ENCODE measurements at places on chromosomes 13 and 19.

GRCh38 chr19:12721656-12722565 lies 1.8 kb downstream of the TNPO2 start:
- DNase-seq: no peak

- DNase-seq: no peak
Observed at GRCh38 chr19:19510432-19510831, 4.9 kb downstream of the TSSK6 start.

GRCh38 chr13:113098162-113098732 lies 7.3 kb upstream of the F7 start:
- DNase-seq: no peak

GRCh38 chr19:31255174-31255799 lies 93.9 kb downstream of the TSHZ3 start:
- no peak for DNase-seq

DNA sequence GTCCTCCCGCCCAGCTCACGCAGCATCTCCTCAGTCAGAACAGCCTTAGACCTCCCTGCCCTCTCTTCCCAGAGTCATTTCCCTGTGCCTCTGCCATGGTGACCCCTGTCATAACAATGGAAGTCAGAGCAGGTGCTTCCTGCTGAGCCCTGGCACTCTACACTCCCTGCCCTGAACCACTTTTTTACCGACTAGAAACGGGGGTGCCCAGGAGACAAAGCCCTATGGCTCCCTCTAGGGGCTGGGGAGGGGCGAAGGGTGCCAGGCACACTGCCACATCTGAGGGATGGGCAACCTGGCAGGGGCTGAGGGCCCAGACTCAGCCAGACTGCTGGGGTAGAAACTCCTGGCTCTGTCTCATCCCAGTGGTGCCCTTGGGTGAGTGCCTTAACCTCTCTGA lies 16.4 kb downstream of the ZNF574 start:
- no peak for DNase-seq

DNA sequence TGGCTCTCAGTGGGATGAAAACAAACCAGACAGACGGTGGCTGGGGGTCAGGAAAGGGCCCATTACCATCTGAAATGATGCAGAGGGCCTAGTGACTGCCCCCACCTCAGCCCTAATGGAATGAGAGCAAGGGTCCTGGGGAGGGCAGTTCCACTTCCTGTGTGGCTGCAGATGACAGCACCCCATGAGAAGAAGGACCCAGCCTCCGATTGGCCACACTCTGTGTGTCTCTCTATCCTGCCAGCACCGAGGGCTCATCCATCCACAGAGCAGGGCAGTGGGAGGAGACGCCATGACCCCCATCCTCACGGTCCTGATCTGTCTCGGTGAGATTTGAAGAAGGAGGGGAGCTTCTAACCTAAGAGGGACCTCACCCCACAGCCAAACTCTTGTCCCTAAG lies 498 bp downstream of the LILRB1 start:
- no peak for DNase-seq

DNA sequence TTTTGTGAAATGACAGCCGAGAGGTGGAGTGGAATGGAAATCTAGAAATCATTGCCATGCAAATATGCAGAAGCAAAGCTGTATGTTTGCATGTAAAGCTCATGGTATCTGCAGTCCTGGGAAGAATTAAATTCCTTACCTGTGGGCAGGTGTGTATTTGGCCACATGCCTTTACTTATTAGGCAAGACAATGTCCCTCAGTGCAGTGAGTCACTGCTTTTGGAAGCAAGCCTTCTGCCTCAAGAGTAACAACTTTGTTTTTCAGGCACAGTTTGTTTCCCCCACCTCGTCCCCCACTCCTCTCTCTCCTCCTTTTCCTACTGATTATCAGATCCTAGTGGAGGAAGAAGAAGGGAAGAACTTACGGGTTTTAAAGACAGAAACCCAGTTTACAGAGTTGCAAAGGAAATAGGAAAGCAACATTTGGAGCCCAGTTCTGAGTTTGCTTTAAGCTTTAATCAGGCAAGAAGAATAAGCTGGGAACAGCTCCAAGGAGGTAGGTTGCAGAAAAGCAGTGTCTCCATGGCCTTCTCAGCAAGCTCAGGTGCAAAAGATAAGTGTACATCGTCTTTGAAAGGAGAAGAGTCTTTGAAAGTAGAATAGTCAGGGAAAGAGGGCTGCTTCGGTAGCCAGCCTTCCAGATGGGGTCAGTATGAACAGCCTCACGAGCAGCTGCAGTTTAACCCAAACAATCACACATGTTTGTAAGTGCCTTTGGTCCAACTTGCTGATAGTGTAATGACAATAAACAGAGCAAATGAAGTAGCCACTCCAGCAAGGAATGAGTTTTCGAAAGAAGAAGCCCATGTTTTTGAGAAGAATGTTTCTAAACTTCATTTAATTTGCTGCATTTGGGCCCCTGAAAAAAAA lies 190.1 kb downstream of the KLF5 start:
- DNase-seq: no peak

GRCh38 chr13:103391936-103392335 lies 325.7 kb upstream of the SLC10A2 start:
- DNase-seq: no peak

DNA sequence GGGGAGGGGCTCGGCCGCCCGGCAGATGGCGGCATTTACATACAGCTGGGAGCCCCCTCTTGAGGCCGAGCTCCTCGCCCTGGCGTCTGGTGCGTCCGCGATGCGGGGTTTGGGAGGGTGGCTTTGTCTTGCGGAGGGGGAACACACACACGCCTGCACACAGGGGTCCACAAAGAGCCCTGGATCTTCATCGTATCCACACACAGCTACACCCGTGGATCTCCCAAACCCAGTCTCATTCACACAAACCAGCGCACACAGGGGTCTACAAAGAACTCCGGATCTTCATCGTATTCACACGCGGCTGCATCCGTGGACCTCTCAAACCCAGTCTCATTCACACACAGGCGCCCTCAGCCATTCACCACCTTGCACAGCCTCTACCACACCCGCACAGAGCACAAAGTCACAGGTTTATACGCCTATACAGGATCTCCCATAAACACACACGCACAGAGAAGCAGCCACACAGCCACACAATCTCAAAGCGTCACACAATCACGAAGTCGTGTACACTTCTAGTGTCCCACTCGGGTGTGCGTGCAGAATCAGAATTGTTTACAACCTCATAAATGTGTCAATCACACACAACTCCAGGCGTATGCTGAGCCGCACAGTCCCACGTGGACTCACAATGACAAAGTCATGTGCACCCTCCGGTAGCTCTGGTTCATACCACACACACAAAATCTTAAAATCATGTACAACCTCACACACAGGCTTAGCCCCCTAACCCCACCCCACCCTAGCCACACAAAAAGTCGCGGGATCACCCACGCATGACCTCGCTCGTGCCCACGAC lies 550 bp upstream of the DLL3 start:
- DNase-seq: no peak

DNA sequence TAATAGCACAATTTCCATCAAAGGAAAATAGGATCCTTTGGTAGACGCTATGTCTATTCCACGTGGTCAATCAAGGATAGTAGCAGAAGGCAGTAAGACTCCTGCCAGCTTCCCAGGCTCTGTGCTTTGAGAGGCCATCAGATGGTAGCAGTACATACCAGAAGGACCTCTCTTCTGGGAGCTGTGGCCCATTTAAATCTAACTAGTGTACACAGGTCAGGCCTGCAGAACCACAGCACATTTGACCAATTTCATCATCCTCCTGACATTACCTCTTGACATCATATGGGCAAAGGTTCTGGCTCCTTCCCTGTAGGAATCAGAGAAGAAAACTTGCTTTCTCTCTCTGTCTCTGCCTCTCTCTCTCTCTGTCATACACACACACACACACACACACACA lies 229.6 kb upstream of the HTR2A start:
- no peak for DNase-seq

GRCh38 chr13:32212421-32212820 lies 102.7 kb downstream of the ZAR1L start:
- no peak for DNase-seq

DNA sequence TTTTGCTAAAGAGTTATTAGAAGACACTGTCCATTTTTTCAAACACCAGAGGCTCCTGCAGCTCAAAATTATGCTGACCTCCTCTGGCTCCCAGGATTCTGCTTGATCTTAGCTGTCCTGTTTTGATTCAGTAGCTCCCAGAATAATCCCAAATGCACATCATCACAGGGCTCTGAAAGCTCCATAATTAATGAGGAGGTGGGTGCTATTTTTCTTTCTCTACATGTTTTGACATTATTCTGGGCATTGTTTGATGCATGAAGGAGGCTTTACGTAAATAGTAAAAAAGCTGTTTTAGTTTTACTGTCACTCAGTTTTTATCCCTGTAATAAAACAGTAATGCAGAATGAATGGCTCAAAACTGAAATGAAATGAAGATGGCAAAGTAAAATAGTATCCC lies 495.4 kb downstream of the DCT start:
- no peak for DNase-seq

GRCh38 chr13:27267596-27267995 lies 3.0 kb upstream of the RASL11A start:
- DNase-seq: no peak

- no peak for DNase-seq
Observed at GRCh38 chr13:113897966-113898365, 34.1 kb upstream of the GAS6 start.

GRCh38 chr13:24221007-24221406 lies 60.5 kb downstream of the SPATA13 start:
- DNase-seq: no peak

DNA sequence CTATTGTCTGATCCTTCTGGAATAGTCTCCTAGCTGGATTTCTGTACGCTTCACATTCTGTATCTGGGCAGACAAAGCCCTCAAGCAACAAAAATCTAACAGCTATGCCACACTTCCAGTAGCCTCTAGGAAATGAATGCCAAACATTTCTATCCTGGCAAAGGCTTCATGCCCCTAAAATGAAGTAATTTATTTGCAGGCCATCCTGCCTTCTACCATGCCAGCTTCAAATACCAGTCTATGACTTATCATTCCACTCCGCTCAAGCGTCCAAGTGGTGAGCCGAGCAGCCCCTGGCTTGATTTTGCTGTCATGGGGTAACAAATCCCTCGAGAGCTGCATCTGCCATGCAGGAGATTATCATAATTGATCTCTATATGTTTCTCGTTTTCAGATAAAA lies 86.9 kb downstream of the LHFPL6 start:
- no peak for DNase-seq

DNA sequence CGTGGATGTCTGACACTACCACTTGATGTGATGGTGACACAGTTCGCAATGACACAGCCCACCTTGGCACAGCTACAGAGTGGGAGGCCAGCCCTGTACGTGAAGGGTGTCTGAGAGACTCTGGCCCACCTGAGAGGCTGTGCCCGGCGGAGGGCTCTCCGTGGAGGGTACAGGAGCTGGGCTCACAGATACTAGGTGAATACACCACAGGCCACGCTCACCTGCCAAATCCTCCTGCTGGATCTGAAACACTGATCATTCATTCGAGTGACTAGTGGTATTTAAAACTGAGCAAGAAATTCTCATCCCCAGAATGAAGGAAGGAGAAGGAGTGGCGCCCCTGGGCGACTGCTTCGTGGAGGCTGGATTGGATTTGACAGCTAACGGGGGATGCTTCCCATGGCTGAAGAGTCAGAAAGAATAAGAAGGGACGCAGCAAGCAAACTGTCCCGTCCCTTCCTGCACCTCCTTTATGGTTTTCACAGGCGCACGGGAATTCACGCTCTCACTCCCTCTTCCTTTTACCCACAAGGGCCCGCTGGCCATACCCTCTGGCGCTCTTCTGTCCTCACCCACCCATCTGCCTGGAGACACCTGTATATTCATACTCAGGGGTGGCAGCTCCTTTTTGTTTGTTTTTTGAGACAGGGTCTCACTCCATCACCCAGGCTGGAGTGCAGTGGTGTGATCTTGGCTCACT lies 25.0 kb downstream of the CEBPG start:
- DNase-seq: no peak

DNA sequence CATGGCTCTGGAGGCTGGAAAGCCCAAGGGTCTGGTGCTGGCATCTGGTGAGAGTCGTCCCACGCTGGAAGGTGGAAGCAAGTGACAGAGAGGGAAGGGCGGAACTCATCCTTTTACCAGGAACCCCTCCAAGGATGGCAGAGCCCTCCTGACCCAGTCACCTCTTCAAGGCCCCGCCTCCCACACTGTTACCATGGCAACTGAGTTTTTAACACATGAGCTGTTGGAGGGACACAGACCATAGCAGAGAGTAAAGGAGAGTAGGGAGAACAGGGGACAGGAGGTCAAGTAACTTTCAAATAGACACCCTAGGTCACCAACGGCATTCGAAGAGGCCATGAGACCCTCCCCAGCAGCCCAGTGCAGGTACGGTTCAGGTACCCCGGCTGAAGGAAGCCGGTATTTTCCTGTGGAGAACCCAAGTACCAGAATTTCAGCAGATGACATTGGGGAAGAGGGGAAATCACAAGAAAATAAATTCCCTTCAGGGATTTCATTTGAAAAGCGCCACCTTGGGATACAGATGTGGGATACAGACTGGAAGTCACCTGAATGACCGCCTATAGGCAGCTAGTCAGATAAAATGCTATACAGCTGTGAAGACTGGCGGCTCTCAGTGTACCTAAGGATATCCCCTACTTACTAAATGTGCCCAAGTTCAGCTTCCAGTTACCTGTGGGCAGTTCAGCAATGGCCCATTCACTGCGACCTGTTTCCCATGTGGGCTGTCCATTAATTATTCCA lies 8.0 kb downstream of the IL17D start:
- no peak for DNase-seq

- DNase-seq: no peak
Observed at GRCh38 chr13:52659340-52659739, 6.7 kb downstream of the SUGT1 start.

DNA sequence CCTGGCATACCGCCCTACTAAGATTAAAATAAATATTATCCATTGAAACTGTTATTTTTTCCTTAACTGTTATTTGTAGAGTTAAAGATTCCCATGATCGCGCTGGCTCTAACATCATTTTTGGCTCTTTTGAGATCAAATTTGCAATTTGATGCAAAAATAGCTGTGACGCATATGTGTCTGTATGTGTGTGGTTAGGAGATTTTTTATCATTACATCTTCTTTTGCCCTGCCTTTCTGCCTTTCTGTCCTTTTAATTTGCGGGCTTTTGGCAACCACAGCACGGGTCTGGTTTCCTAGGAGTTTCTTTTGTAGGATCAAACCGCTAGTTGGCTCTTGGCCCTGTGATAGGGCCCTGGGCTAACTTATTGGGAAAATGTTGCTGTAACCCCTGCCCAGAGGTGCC lies 37.3 kb upstream of the ALOX5AP start:
- no peak for DNase-seq

GRCh38 chr19:49761249-49761624 lies 1.9 kb downstream of the TSKS start:
- no peak for DNase-seq

GRCh38 chr13:88104576-88104975 lies 433.4 kb downstream of the SLITRK5 start:
- no peak for DNase-seq

GRCh38 chr19:3041761-3042620 lies 12.9 kb upstream of the TLE2 start:
- no peak for DNase-seq
